ENCODE measurements at places on chromosomes 7 and 10.

DNA sequence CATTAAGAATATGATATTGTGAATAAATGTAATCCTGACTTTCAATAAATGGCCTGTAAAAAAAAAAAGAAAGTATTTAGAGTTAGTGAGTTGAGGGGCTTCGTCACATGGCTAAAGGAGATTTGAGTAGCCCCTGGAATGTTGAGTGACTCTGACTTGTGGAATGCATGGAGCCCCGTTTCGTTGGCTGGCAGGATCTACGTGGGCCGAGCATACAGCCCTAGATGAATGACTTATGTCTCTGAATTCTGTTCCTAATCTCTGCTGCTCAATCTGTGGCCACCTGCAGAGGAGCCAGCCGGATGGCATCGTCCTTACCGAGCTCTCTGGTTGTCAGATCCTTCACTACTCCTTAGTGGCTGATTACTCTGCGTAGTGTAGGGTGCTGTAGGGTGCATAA lies 155.7 kb downstream of the MGMT start:
- DNase-seq, result no peak

- no peak for DNase-seq
Observed at GRCh38 chr7:6179620-6180343, 92.6 kb downstream of the CYTH3 start.

GRCh38 chr7:54189330-54189729 lies 352.8 kb upstream of the VSTM2A start:
- no peak for DNase-seq

- no peak for DNase-seq
Observed at GRCh38 chr10:75431180-75432111, at the start of gene LRMDA. TSS of gene LRMDA (plus strand) at chr10:75431624.

GRCh38 chr7:1922071-1922869 lies 252.2 kb downstream of the ELFN1 start:
- DNase-seq, result no peak

DNA sequence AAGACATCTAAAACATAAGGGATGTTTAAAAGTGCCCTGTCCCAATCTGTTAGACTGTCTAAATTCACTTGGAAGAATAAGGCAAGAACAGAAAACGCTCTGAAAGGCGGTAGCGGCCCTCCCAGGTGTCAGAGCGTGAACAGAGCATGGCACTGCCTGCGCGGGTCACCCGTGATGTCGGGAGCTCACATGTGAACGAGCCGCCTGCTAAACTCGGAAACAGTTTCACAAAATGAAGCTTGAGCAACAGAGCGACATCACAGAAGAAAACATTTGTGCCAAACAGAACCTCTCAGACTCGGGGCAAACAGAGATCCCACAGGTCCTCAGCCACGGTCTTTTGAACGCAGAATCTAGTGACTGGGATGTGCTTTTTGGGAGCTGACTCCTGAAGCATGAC lies 12.8 kb downstream of the BRI3 start:
- no peak for DNase-seq

DNA sequence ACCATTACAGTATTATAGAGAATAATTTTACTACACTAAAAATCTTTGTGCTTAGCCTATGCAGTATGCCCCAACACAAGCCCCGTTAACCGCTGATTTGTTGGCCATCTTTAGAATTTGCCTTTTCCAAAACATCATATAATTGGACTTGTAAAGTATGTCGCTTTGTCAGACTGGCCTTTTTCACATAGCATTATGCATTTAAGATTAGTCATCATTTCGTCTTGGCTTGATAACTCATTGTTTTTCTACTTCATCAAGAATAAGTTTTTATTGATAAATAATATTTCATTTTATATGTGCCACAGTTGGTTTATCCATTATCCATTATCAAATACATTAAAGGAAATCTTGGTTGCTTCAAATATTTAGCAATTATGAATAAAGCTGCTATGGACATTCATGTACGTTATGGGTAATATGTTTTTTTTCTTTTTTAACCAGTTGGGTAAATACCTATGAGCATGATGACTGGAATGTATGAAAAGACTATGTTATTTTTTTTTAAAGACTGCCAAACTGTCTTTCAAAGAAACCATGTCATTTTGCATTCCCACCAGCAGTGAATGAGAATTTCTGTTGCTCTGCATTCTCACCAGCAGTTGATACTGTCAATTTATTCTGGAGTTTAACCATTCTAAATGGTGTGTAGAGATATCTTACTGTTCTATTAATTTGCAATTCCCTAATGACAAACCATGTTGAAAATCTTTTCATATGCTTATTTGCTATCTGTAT lies 273.1 kb upstream of the KCND2 start:
- DNase-seq, result no peak

GRCh38 chr10:85927952-85928665 lies 438.5 kb downstream of the GRID1 start:
- no peak for DNase-seq

DNA sequence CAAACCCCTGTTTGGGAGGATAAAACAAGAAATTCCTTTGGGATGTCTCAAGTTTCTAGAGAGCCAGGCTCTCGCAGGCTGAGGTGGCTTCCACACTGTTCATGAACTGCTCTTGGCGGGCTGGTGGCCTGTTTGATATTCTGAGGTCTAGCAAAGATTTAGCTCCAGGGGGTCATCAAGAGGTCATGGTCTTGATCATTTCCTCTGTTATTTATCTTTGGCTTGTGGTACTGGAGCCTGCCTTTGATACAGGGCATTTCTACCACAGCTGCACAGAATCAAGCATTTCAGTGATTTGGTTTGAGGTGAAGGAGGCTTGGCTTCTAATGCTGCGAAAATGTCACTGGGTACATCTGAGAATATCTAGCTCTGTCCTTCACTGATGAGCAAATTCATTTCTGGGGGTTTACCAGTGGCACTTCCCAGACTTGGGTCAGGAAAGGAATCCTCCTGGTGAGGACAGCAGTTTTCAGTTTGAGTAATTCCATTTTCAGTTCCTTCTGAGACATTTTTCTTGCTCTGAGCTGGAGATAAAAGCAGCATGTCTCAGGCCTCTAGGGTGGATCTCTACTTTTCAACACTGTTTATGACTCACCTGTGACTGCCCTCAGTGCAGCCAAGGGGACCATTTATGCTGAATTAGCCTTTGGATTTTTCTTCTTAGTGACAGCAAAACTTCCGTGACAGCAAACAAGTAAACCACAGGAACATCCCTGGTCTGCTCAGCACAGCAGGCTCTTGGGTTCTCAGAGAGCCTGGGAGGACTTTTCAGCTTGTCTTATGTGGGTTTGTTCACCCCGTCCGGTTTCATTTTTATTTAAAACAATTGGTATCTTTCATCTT lies 312.0 kb downstream of the RNLS start:
- DNase-seq, result no peak

DNA sequence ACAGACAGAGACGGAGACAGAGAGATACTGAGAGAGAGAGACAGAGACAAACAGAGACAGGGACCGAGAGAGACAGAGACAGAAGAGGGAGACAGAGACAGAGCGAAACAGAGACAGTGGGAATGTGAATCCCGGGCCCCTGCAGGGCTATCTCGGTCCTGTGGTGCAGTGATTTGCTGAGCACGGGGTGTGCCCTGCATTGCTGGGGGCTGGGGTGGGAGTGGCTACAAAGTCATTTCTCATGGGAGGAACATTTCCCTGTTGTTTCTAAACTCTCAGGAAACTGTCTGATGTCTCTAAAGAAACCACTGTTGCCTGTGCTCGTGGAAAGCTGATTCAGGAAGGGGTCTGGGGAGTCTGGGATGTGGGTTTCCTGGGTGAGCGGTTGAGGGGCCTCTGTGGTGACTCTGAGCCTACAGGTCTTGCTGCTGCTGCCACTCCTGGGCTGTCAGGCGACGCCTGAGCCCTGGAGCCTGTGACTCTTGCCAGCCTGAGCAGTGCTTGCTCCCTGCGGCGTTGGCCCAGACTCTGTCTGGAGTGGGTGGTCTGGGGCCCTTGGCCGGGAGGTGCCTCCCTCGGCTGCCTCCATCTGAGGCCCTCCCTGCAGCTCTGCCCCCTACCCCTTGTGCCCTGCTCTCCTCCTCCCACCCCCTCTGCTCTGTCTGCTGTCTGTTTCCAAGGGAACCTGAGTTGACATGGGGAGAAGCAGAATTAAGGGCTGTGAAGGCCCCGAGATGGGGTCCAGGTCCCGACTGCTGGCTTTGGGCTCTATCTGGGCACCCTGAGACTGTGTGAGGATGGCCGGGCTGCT lies 292.0 kb downstream of the WDR37 start:
- DNase-seq, result no peak

DNA sequence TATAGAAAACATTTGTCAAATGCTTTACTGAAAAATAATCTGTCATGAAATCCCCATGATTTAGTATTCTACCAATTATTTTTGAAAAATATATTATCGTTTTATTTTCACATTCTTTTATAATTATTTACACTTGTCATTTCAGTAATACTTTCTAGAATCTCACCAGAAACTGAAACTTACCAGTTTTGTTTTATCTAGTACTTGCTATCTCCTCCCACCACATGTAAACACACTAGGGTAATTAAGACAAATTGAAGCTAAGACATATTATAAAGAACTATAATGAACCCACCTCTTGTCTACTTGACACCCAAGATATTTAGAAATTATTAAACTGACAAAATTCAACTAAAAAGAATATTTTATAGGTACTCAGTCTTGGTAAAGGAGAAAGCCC lies 51.5 kb upstream of the GRM3 start:
- no peak for DNase-seq

- no peak for DNase-seq
Observed at GRCh38 chr7:140544388-140544826, 65.1 kb upstream of the MKRN1 start.

DNA sequence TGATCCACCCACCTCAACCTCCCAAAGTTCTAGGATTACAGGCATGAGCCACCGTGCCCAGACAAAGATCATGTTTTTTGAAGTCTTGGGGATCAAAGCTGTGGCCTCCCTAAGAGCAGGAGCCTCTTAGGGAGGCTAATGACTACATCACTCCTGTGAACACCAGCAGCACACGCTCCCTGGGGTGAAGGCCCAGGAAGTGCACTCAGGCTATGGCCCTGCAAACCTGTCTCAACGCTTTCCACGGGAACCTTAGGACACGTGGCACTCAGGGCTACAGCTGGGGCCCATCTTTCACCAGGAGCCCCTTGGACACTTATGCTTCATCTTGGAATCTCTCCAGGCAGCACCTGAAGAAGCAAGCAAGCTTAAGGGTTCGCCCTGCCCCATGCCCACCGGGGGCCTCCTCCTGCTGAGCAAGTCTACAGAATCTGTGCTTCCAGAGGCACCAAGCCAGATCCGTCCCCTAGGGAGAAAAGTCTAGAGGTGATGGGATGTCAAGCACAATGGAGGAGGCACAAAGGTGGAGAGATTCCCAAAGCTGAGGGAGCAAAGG lies 18.4 kb downstream of the VSTM4 start:
- DNase-seq, result no peak

DNA sequence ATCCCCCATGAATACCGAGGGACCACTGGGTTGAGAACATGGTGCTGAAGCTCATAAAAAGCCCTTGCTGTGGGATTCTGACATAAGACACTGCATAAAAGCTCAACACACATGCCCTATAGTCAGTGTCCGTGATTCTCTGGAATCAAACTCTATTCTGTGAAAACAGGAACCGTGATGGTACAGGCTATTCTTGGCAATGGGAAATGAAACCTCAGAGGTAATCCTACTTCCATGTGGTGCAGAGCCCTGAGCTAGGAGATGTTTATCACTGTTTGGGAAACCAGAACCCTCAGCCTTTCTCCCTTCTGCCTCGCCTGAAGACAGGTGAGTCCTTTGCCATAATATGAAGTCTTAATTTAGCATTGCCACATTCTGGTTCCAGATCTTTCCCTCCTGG lies 80.8 kb upstream of the PRSS1 start:
- DNase-seq, result no peak
